Activated CD4-positive, alpha-beta T cell treated with anti-CD3 and anti-CD28 coated beads, Interleukin-2, amount 50 U/mL, for 16 hours (primary cell): ENCODE measurements at places on chromosomes 13 and 19.

GRCh38 chr13:94585543-94586101 lies 10.3 kb downstream of the TGDS start:
- DNase-seq = no peak

DNA sequence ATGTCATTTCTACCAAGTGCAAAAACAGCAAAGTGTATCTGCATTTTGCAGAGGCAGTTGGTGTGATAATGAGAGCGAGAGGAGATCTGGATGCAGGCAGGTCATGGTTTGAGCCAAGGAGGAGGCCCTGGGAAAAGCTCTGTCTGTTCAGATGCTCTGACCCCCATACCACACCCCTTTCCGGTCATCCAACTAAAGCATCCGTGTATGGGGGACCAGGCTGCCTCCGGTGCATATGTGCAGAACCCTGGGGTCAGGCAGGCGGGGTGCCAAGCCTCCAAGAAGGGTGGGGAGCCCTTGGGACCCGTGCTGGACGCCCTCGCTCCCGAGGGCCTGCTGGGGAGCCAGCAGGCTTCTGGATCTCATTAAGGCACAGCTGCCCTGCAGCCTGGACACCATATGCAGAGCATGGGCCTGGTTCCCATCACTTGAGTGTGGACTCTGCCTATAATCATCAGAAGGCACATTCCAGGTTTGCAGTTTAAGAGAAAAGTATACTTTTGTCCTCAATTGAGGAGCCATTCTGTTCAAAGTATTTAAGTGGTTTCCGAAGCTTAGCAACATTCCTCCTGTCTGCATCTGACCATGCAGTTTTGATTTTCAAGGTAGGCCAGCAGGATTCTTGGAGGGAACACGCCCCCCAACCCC lies 56.1 kb downstream of the ALOX5AP start:
- DNase-seq = no peak

DNA sequence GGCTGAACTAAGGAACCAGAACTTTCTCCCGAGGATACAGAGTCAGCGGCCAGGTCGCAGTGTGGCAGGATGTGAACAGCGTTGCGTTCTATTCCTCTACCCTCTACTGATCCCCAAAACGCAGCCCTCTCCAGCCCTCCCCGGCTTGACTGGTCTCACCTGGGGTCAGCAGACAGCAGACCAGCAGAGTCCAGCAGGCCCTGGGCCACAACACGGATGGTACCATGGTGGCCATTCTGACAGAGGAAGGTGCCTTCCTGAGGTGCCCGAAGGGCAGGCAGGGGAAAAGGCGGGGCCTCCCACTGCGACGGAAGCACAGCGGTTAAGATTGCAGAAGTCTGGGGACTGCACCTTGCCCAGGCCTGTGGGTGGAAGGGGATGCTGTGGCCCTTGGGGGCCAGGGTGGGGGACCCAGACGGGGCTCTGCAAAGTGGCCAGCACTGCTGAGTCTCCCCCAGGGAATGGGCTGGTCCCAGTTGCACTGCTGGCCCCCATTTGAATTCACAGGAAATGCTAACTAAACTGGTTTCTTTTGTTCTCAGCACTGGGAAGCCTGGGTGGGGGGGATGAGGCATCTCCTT lies at the start of gene ICAM3:
ICAM3 (minus strand) TSS at position 245 of the 581 bp plus-strand sequence; CDS start at position 235, 10 bp downstream.
- peak; percentile 78 for DNase-seq

DNA sequence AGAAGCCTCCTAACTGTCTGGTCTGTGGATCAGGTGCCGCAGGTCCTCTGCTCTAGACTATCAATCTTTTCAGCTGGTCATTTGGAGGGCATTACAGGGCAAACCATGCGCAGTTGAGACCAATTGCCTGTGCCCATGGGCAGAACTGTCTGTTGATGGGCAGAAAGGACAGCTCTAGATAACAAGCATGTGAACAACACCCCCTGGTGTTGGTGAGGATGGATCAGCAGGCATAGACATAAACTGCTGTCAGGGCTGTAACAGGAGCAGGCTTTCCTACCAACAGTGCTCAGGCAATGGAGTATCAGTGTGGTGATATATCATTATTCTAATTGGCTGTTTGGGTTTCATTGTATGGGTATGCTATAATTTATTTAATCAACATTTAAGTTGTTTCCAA lies 104.7 kb upstream of the KL start:
- DNase-seq = peak; percentile 63

DNA sequence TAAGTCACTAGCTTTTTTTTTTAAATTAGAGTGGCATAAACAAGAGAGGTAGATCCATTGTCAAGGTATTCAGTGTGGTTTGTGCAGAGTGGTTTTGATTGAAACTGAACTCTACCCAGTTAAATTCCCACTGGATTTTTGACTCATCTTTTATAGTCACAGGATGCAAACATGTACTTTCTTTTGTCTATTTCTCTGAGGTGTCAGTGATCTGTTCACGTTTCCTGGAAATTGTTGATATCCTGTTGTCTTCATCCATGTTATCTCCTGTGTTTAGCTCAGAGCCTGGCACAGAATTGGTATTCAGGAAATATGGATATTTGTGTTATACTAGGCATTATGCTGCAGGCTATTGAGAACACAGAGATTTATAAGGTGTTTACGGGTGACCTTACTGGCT lies 119.7 kb downstream of the PCCA start:
- no peak for DNase-seq

DNA sequence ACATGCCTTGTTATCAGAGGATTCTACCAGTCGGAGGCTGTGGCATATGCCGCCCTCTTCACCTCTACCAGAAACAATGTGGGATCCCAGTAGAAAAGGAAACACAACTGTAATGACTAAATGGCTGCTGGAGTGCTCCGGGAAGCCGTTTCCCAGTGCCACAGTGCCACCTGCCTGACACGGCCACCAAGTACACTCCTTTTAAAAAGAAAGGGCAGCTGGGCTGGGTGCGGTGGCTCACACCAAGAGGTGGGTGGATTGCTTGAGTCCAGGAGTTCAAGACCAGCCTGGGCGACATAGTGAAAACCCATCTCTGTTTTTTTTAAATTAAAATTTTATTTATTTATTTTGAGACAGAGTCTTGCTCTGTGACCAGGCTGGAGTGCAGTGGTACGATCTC lies 67.3 kb downstream of the TRPM4 start:
- DNase-seq = peak; percentile 51

GRCh38 chr19:45472563-45473366 lies 5.0 kb downstream of the FOSB start:
- no peak for DNase-seq

DNA sequence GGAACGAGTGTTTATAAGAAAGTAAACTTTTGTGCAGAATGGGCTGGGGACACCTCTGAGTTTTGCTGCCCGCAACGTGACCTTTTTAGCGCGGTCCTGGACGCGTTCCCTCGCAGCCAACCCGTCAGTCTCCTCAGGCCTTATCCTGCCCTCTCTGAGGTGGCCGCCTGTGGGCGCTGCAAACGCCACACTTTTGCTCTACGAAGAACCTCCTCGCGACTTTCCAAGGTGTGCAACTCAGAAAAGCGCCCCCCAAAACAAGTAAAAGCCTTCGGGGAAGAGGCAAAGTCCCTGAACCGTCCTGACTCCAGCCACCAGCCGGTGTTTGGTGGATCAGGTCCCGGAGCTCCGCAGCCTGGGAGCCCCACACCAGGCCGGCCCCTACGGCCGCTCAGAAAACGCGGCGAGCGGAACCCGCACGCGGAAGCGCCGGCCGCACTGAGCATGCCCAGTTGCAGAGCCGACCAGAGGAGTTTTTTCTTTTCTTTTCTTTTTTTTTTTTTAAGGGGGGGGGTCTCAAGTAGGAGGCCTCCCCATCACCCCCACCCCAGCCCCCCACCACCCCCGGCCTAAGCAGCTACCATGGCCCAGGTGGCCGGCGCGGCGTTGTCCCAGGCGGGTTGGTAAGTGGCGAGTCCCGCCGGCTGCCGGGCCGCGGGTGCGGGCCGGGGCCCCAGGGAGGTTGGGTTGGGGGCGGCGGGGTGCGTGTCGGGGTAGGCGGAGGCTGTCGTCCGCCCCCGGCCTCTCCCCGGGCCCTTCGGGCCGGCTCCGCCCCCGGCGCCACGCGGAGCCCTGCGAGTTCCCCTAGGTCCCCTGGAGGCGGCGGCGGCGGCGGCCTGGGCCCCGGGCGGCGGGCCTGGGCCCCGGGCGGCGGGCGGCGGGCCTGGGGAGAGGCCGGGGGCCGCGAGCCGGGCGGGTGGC lies at the start of gene TDRD3:
TDRD3 (plus strand) TSS at position 438 of the 921 bp plus-strand sequence; CDS start at position 583, 145 bp downstream.
- peak; percentile 87 for DNase-seq

- DNase-seq = peak; percentile 97
Measured at GRCh38 chr19:58513694-58514563, 2.1 kb upstream of the SLC27A5 start.

- peak; percentile 77 for DNase-seq
Measured at GRCh38 chr19:55088543-55089341, 13.1 kb downstream of the EPS8L1 start.

- no peak for DNase-seq
Measured at GRCh38 chr13:39414339-39414738, 188.7 kb downstream of the LHFPL6 start.

GRCh38 chr19:14408491-14409145 lies 10.5 kb downstream of the DDX39A start:
- DNase-seq = no peak

- peak; percentile 64 for DNase-seq
Measured at GRCh38 chr19:51887522-51888498, at the start of gene ZNF577. ZNF577 (minus strand) TSS chr19:51887951; CDS start chr19:51880382, 7,569 bp downstream.

GRCh38 chr19:12983091-12983490 lies 12.2 kb upstream of the NFIX start:
- DNase-seq = no peak

DNA sequence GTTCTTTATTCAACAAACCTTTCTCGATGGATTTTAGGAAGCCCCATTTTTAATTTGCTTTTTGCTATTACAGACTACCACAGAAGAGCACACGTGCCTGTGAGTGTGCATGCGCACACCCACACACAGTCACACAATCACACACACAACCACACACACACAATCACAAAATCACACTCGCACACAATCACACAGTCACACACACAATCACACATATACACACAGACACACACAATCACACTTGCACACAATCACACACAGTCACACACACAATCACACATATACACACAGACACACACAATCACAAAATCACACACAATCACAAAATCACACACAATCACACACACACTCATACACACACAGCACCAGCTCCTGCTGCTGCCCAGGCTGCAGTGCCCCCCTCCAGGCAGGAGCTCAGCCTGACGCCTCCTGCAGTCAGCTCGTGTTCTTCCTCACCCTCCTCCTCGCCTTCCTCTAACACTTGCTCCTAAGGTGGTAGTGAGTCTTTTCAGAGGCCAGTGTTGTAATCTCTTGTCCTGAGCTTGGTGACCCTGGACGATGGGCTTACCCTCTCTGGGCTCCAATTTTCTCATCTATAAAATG lies 125.0 kb upstream of the SOX1 start:
- no peak for DNase-seq

GRCh38 chr13:27336014-27336673 lies 65.5 kb downstream of the RASL11A start:
- DNase-seq = no peak

- no peak for DNase-seq
Measured at GRCh38 chr19:45340899-45341453, 426 bp downstream of the KLC3 start.

DNA sequence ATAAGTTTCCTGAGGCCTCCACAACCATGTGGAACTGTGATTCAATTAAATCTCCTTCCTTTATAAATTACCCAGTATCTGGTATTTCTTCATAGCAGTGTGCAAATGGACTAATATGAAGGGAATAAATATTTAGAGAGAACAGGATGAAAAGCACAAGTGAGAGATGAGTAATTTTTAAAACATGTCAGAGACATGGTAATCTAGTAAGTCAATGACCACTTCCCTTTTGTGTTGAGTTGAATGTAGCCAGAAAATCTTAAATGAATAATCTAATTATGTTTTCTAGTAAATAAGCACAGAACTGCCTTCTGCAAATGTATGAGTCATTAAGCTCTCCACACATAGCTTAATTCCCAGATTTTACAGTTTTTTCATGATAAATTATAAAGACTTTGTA lies 524.1 kb upstream of the SLITRK5 start:
- DNase-seq = no peak

DNA sequence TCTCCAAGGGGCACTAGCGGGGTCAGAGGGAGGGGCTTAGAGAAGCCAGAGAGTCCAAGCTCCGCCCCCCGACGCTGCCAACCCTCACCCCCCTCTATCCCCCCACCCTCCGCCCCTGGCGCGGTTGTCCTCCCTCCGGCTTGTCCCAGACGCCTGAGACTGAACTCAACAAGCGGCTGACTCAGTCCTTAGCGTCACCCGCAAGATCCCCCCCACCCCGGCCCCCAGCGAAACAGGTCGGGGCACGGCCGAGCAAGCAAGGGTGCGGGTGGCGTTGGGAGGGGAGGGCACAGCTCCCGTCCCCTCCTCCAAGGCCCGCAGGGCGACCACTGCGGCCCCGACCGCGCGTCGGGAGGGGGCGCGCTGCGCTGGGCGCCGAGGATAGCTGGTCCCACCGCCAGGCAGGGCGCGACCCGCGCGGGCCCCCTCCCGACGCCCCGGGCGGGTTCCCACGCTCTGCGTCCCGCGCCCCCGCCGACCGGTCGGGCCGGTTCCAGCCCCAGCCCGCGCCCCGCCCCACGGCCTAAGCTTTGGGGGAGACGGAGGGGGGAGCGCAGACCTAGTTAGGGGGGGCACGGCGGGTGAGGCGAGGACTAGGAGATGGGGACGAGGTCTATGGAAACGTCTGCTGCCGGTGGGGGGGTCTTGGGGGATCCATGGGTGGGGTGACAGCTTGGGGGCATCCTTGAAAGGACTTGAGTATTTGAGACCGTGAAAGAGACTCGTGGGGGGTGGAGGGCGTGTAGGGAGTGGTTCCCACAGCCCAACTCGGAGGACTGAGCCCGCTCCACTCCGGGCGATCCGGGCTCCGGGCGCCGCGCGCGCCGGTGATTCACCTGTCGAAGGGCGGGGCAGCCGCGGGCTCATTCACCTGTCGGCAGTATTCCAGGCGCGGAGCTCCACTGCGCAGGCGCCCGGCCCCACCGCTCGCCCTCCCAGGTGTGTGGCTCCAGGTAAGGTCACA lies 5.1 kb downstream of the NOTCH3 start:
- no peak for DNase-seq
